Activated CD4-positive, CD25-positive, alpha-beta regulatory T cell (primary cell): ENCODE measurements at places on chromosomes 6 and 20.

GRCh38 chr6:46370622-46371021, 120.6 kb downstream of the RCAN2 start:
- DNase-seq, result no peak

- DNase-seq, result no peak
Measured at GRCh38 chr6:37554480-37554819, 54.8 kb upstream of the CCDC167 start.

DNA sequence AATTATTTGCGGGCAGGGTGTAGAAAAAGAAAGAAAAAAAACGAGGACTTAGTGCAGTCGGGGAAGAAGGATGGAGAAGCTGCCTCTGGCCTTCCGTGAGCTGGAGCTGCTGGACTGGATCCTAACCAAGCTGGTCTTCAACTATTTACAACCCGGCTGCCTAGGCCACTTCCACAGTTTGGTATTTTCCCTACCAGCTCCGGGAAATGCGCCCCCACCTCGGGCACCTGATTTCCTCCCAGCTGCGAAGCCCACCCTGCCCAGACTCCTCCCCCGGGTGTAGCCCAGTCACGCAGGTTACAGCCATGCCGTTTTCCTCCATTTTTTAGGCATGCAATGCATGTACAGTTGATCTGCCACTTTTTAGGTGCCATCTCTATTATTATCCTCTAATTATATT, 21.2 kb downstream of the THEMIS start:
- DNase-seq, result no peak

DNA sequence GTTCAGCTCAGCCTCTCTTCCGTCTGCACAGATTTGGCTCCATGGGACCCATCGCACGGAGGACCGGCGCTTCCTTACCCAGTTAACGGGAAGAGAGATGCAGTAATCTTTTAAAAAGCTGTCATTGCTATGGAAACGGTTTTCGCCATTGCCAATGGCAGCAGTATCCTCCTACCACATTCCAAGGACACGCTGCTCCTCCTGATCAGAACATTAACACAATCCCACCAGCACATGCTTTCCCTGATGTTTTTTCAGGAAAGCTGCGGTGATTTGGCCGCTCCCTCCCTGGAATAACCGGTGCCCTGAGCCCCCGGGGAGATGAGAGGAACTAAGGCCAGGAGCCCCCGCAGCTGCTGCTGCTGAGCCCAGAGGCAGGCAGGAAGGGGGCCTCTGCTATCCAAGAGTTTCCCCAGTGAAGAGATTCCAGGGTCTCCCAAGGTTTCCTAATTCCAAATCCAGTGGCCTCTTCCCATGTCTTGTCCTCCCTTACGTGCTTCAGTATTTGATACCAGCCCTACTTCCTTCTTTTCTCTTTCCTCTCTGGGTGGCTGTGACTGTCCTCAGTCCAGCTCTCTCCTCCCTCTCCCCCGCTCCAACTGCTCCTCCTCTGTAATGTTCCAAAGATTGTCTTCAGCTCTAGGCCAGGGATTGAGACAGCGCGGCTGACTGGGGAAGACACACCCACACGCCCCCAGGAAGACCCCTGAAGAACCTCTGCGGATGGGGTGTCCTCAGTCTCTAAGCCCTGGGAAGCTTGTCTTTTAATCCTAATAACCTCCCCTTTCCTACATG, 2.6 kb downstream of the BNIP5 start:
- no peak for DNase-seq

DNA sequence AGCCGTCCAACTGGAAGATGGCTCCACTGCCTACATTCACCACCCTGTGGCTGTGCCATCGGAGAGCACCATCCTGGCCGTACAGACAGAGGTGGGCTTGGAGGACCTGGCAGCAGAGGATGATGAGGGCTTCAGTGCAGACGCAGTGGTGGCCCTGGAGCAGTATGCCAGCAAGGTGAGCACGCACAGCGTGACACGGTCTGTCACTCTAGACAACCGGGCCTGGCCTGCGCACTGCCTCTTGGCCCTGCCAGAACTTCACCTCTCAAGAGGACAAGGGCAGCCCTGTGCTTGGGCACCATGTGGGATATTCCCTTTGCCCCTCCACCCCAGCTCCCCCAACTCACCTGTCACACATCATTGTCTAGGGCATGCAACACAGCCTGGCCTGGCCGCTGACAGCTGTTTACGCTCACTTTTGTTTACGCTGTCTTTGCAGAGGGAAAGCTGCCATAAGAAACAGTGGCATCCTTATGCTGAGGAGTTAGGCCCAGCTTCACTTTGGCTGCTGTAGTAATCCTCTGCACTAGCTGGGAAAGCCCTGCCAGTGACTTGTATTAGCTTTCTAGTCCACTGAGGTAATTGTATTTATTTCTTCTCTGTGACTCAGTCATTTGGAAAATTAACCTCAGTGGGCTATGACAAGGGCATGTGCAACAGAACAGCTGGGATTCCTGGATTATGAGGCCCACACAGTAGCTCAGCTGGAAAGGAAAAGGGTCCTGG, 9.8 kb upstream of the DEF6 start:
- DNase-seq, result no peak

DNA sequence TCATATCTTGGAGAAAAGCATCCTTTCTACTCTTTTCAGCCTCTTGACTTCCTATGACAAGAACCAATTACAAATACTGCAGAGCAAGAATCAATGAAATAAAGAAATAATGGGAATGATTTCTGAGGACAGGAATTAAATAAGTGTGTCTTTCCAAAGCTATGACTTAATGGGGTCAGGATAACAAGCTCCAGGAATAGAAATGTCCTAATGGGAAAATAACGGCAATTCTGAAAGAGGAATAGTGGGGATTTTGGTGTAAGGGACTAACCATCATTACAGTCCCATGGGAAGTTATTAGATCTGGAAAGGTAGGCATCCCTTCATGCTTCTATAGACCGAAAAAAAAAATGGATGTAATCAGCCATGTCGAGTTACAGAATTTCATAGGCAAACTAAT, 28.2 kb upstream of the SNAP25 start:
- no peak for DNase-seq
